ENCODE measurements at places on chromosomes 12 and 14.

GRCh38 chr12:116127859-116128258, 149.6 kb downstream of the MED13L start:
- peak; percentile 49 for DNase-seq

DNA sequence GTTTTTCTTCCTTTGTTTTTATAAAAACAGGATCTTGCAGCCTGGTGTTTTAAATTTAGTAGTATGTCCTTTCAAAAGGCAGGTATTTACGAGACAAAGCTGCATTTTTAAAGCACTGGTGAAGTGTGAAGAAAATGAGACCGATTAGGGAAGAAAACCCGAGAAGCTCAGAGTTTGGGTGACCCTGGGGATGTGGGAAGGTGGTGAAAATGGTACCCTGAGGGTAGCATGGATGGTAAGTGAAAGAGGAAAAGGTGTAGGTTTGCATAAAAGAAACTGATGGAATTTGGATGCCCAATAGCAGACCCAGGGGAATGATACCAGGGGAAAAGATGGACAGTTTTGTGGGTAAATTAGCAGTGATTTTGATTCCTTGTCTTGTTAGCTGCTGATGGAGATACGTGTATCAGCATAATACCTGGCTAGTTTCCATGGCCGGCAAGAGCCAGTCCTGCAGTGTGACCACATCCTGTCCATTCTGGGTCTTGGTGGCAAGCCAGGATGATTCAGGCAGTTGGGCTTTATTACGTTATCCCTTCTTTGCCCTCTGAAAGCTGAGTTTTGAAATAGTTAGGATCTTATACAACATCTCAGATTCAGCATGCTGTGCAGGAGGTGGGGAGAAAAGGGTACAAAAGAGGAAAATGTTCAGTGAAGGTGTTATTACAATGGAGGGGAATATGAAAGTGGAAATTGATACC, 8.9 kb downstream of the BICD1 start:
- DNase-seq: peak; percentile 97

DNA sequence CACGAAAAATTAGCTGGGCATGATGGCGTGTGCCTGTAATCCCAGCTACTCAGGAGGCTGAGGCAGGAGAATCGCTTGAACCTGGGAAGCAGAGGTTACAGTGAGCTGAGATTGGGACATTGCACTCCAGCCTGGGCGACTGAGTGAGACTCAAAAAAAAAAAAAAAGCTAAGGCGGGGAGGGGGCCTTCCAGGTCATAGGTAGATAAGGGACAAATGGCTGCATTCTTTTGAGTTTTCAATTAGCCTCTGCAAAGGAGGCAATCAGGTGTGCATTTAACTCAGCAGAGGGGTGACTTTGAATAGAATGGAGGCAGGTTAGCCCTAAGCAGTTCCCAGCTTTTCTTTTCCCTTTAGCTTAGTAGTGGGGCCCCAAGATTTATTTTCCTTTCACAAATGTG, 743 bp upstream of the AACS start:
- DNase-seq: no peak

DNA sequence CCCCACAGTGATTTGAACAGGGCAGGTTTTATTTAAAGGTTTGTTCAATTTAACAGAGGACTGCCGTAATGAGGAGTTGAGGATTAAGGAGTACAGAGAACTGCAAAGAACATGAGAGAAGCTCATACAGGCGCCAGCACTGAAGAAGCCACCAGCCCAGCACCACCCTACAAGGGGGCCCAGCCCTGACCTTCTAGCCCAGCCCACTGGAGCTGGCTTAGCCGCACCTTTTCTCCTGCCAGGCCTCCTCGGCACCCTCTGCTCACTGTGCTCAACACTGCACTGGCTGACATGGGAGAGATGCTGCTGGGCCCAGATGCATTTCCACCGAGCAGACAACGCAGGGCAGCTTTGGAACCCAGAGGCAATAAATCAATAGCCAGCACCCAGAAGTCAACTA, 36.5 kb upstream of the SFSWAP start:
- no peak for DNase-seq

DNA sequence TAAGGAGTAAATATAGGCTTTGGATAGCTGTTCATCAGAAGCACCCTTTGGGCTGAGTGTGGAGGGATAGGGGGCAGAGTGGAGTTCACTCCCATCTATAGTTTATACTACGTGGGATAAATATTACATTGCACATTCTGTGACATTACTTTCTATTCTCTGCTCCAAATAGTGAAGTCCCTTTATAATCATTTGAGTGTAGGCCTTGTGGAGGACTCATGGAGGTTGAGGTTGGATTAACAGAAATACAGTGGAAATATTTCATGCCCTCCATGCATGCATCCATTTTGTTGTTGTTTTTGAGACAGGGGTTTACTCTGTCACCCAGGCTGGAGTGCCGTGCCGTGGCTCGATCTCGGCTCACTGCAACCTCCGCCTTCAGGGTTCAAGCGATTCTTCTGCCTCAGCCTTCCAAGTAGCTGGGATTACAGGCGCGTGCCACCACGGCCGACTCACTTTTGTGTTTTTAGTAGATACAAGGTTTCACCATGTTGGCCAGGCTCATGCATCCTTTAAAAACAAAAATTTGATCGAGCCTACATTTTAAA, 1.4 kb downstream of the CHPT1 start:
- DNase-seq: no peak

DNA sequence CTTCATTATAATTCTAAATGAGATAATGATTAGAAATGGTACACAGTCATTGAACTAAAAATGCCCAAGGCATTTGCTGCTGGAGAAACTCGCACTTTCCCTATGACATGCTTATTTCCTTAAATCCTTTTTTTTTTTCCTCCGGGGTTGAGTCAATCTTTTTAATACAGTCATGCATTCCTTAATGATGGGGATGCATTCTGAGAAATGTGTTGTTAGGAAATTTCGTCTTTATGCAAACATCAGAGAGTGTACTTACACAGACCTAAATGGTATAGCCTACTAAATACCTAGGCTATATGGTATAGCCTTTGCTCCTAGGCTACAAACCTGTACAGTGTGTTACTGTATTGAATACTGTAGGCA, 29.8 kb upstream of the DACT1 start:
- DNase-seq: peak; percentile 71

DNA sequence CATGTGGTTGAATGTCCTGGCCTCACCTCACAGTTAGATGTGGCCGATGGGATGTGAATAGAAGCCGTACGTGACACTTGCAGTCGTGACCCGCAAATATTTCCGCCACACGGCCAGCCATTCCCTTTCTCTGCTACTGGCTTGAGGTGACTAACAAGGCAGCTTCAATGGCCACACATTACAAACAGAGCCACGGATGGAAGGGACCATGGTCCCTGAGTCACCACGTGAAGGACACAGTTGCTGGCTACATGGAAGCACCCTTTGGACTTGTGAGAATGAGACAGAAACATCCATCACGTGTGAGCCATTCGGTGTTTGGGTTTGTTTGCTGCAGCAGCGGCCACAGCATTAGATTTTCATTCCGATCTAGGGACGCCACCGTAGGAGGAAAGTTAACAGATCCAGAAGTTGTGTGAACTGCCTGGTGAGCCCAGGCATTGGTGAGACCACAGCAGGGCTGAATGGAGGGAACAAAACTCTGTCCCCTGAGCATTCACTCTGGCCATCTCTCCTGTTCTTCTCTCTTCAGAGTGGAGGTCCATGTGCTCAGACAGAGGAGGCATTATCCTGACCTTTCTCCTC, 33.5 kb upstream of the ADGRD1 start:
- no peak for DNase-seq

DNA sequence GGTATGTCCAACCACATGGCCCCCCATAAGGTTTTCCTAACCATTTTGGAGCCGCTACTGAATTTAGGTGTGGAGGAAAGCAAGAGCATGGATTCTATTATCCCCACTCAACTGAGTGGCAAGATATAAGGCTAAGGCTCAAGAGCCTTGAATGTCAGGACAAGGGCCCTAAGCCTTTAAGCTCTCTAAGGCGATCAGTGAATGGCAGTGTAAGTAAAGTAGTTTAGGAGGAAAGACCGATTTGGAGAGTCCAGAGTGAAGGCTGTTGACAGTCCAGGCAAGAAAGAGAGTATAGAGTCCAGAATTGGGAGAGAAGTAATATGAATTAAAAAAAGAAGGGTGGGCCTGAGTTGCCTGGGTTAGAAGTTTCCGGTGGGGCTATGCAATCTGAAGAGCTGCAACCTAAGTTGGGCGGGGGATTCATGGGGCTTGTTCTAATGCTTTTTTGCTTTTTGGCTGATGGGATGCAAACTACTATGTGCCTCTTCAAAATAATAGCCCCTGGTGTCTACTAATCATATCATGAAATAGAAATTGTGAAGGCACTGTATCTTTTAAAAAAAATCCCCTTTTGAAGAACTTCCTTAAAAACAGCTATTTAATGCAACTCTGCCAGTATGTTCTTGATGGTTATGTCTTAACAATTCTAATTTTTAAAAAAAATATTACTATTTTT, at the start of gene SPIC:
Gene SPIC (plus strand): TSS at position 626 of the 676 bp plus-strand sequence. CDS start 1,569 bp downstream, outside the sequence.
- no peak for DNase-seq

DNA sequence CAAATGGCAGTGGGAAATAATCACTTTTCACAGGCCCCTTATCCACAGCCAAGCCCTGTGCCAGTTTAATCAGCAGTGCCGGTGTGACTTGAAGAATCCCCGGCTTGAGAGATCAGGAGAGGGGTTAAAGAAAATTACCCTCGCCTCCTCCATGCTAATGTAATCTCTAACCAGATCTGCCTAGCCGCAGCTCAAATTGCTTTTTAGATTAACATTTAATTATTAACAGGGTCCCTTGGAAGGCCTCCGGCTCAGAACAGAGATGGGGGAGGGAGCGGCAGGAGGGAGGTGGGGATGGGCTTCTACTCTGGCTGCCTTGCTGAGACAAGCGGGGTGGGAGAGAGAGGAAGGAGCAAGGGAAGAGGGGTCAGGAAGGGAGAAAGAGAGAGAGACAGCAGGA, 24.0 kb downstream of the FAM222A start:
- peak; percentile 33 for DNase-seq

- DNase-seq: no peak
Measured at GRCh38 chr12:116674643-116675183, 63.2 kb downstream of the SPRING1 start.

DNA sequence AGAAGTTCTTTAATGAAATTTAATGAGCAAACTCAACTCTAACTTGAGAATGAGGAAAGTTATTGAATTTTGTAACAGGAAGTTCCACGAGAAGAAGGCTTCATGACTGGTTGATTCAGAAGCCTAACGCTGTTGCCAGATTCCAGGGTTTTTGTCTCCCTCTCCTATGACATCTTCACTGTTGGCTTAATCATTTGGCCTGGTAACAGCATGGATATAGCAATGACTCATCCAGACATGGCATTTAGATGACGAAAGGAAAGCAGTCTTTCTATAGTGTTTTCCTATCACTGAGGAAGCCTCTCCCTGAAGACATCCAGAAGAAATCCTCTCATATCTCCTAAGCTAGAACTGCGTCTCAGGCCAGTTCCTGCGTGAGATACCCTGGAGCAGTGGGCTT, 9.4 kb upstream of the KCNA1 start:
- DNase-seq: peak; percentile 37

DNA sequence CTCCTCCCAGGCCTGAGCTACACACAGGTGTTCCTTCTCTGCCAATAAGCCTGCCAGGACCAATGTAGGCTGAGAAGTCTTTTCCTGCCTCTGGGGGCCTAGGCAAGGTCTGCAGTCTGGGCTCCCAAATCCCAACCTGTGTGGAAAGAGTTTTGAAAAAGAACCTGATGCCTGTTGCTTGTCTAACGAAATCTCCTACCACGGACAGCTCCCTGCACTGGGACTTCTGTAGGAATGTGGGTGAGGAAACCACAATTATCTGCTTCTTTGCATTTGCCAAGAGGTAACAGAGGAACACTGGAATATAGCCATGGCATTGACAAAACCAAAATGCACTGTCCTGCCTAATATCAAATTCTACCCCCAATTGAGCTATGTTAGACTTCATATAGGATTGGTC, 877.0 kb upstream of the TMEM132C start:
- peak; percentile 69 for DNase-seq

Measured in kidney tubule cell (primary cell).